ENCODE measurements at places on chromosomes 1 and 21. TPM values are rescaled to one million over a fixed set of nuclear protein-coding genes. Genes with fewer than 3 reads are reported as not detected.

CHIT1 gene
- total RNA-seq = not detected

TMCC2 gene
- total RNA-seq = 6.9 TPM

ZBTB8B gene
- total RNA-seq = not detected

TNFRSF9 gene
- total RNA-seq = under 0.01 TPM

MCOLN3 gene
- total RNA-seq = 2.5 TPM

AADACL3 gene
- total RNA-seq = not detected

FCRL4 gene
- total RNA-seq = not detected

NKAIN1 gene
- under 0.01 TPM for total RNA-seq

C1orf210 gene
- not detected for total RNA-seq

PGLYRP3 gene
- total RNA-seq = not detected

PTAFR gene
- under 0.01 TPM for total RNA-seq

VTCN1 gene
- under 0.01 TPM for total RNA-seq

DNA sequence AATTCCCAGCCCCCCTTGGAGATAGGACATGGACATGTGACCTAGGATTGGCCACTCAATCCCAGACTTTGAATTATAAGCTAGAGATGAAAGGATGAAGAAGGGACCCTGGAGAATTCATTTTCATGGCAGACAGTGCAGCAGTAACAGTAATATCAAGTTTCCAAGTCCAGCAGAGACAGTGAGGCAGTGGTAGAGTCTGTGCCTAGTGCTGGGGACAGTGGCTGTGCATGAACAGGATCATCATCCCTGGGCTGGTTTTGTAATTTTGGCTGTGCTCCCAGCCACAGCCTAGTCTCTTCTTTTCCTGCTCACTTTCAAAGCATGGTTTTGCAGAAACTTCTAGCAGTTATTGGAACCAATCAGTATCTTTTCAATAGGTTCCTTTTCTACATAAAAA, 29.6 kb upstream of the CD84 start:
- no peaks in the 10 kb centered on the region for H3K4me1 ChIP-seq
- no peak overlapping the region for H3K4me3 ChIP-seq
- H3K27ac ChIP-seq = no peak overlapping the region

- peak; percentile 55 for DNase-seq
- H3K4me1 ChIP-seq = no peaks in the 10 kb centered on the region
- no peak overlapping the region for H3K4me3 ChIP-seq
- H3K36me3 ChIP-seq = no peaks in the 10 kb centered on the region
- no peak overlapping the region for H3K27ac ChIP-seq
- H3K27me3 ChIP-seq = no peaks in the 10 kb centered on the region
These were observed 41.0 kb upstream of the USP25 start for GRCh38 chr21:15688809-15689208.

- peaks cover 44% of the 10 kb centered on the region for H3K27me3 ChIP-seq
- no peak overlapping the region for H3K27ac ChIP-seq
- peaks cover 3% of the 10 kb centered on the region for H3K4me1 ChIP-seq
- H3K36me3 ChIP-seq = no peaks in the 10 kb centered on the region
- peak overlapping the region; percentile 79 for H3K4me3 ChIP-seq
- peak; percentile 93 for DNase-seq
These were observed 1.2 kb downstream of the PIK3C2B start for GRCh38 chr1:204493145-204493983.

DNA sequence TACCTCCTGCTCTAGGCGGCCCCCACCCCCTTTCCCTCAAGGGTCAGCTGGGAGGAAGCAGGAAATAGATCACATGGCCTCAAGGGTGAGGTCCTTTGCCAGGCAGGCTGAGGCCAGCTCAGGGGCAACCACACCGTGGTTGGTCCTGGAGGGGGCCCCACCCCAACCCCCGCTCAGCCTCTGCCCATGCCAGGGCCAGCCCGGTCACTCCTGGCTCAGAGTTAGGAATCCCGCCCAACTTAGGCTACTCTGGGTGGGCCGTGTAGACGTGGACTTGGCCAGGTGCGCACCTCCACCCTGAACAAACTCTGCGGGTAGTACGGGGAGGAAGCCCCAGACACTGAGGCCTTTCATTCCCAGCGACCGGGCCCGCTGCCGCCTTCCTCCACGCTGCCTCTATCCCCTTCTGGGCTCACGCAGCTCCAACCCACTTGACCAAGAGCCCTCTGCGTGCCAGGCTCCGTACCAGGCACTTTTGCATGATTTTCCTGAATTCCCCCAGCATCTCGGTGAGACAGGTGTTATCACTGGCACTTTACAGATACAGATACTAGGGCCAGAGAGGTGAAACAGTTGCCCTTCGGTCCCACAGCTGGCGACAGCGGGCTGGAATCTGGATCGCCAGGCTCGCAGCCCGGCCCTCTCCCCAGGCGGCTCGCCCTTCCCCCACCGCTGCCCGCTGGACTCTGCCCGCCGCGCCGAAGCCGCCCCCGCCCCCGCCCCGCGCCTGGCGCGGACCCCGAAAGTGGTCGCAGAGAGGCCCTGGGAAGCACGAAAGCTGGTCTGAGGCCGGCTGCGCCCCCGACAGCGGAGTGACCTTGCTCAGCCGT, 769 bp downstream of the GALE start:
- H3K4me1 ChIP-seq = peaks cover 8% of the 10 kb centered on the region
- peak overlapping the region; percentile 63 for H3K27ac ChIP-seq
- peaks cover 14% of the 10 kb centered on the region for H3K36me3 ChIP-seq
- H3K27me3 ChIP-seq = no peaks in the 10 kb centered on the region
- peak overlapping the region; percentile 89 for H3K4me3 ChIP-seq
- DNase-seq = peak; percentile 83

- no peak overlapping the region for H3K4me3 ChIP-seq
- no peak for DNase-seq
- no peaks in the 10 kb centered on the region for H3K27me3 ChIP-seq
- H3K27ac ChIP-seq = no peak overlapping the region
These were observed 112.3 kb upstream of the TSPAN2 start for GRCh38 chr1:115201598-115201997.

DNA sequence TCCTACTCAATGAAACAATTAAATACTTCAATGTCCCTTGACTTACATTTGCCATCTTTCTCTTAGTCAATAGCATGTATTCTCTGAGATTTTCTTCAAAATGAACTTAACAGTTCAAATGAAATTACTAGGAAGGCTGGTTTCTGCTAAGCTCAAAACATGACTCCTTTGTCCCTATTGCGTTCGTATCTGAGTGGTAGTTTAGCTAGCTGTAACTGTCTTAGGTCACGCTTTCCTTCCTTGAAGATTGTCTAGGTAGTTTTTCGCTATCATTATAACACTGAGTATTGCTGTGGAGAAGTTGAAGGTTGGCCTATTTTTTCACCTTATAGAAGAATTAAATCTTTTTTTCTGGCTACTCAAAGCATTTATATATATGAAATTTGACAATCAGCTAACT, 1535.2 kb downstream of the PLA2G4A start:
- H3K4me1 ChIP-seq = no peaks in the 10 kb centered on the region
- DNase-seq = no peak
- no peaks in the 10 kb centered on the region for H3K27me3 ChIP-seq
- no peaks in the 10 kb centered on the region for H3K36me3 ChIP-seq
- H3K27ac ChIP-seq = no peak overlapping the region

- H3K27me3 ChIP-seq = no peaks in the 10 kb centered on the region
- no peak for DNase-seq
- H3K27ac ChIP-seq = no peak overlapping the region
- H3K4me1 ChIP-seq = no peaks in the 10 kb centered on the region
- H3K36me3 ChIP-seq = no peaks in the 10 kb centered on the region
These were observed 138.1 kb upstream of the KIF26B start for GRCh38 chr1:245016700-245017099.

- H3K27me3 ChIP-seq = no peaks in the 10 kb centered on the region
- peaks cover 22% of the 10 kb centered on the region for H3K4me1 ChIP-seq
- H3K4me3 ChIP-seq = no peak overlapping the region
- no peak for DNase-seq
These were observed 39.5 kb downstream of the TMEM51 start for GRCh38 chr1:15192916-15193550.

DNA sequence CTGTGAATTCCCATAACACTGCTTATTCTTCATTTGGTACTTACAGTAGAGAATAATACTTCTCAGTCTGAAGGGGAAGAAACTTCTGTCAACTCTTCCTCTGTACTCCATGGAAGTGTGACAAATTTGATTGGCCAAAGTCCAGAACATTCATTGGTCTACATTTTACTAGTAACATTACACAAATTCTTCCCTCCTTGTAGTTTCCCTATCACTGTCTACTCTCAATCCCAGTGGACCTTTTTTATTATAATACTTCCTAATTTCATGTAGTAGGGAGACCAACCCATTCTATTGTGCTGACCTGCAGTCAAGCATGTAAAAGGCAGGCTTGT, 74.7 kb downstream of the ALG6 start:
- no peak for DNase-seq
- no peak overlapping the region for H3K27ac ChIP-seq
- no peaks in the 10 kb centered on the region for H3K4me1 ChIP-seq
- H3K27me3 ChIP-seq = no peaks in the 10 kb centered on the region
- no peak overlapping the region for H3K4me3 ChIP-seq

DNA sequence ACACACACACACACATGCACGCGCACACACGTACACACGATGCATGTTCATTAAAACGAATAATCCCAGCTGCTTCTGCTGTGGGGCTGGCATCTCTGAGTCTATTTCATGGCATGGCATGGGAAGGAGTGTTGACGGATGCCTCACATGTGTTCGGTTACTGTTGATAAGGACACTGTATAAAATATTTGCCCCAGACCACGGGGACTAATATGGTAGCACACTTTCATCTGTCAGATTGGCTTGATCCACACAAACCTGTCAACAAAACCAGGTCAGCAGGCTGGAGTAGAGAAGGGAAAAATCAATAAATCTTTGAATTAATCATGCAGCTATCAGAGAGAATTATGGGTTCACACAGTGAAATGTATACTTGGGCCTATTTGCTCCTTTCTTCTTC, 171.9 kb downstream of the DSCAM start:
- H3K36me3 ChIP-seq = no peaks in the 10 kb centered on the region
- DNase-seq = no peak
- no peak overlapping the region for H3K4me3 ChIP-seq
- no peaks in the 10 kb centered on the region for H3K27me3 ChIP-seq

DNA sequence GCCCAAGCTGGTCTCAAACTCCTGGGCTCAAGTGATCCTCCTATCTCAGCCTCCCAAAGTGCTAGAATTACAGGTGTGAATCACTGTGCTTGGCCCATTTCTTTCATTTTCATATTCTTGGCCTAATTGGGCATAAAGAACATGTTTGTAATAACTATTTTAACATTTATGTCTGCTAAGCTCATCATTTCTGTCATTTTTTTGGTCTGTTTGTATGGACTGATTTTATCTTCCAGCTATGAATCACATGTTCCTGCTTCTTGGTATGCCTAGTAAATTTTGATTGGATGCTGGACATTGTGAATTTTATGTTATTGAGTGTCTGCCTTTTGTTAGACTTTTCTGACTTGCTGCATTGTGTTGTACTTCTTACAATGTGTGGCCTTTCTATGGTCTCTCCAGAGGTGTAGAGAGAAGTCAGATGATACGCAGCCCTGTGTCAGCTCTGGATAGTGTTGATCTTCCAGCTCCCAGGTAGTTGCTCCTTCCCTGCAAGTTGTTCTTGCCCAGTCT, 39.0 kb upstream of the PPM1J start:
- no peaks in the 10 kb centered on the region for H3K4me1 ChIP-seq
- H3K27ac ChIP-seq = no peak overlapping the region
- no peak overlapping the region for H3K4me3 ChIP-seq
- H3K27me3 ChIP-seq = peaks cover 4% of the 10 kb centered on the region
- DNase-seq = no peak

- H3K27ac ChIP-seq = no peak overlapping the region
- H3K36me3 ChIP-seq = no peaks in the 10 kb centered on the region
- no peaks in the 10 kb centered on the region for H3K4me1 ChIP-seq
These were observed 75.5 kb upstream of the ATP5PO start for GRCh38 chr21:33991133-33991532.

GRCh38 chr21:29462479-29462878, 163.8 kb downstream of the BACH1 start:
- no peak for DNase-seq
- H3K27me3 ChIP-seq = no peaks in the 10 kb centered on the region
- no peak overlapping the region for H3K27ac ChIP-seq
- no peak overlapping the region for H3K4me3 ChIP-seq

DNA sequence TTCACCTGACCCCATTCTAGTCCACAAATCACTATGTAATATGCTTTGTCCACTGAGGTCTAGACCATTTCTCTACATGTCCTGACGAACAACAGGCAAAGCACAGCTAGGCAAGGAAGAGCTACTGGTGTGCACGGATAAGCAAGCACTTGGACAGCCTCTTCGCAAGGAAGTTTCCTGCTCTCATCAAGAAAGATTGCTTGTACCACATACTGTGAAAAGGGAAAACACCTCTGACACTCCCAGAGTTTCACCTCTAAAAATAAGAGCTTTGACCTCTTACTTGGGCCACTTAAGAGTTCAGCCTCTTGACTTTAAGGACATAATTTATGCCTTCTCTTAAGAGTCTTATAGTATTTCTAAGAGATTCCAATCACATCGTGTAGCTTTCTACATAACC, 36.0 kb upstream of the LPAR3 start:
- no peak overlapping the region for H3K27ac ChIP-seq
- no peak overlapping the region for H3K4me3 ChIP-seq
- H3K27me3 ChIP-seq = no peaks in the 10 kb centered on the region

- DNase-seq = peak; percentile 6
- no peak overlapping the region for H3K4me3 ChIP-seq
- no peaks in the 10 kb centered on the region for H3K27me3 ChIP-seq
- no peaks in the 10 kb centered on the region for H3K4me1 ChIP-seq
- H3K27ac ChIP-seq = no peak overlapping the region
These were observed 169.6 kb upstream of the LHX8 start for GRCh38 chr1:74964508-74965102.

DNA sequence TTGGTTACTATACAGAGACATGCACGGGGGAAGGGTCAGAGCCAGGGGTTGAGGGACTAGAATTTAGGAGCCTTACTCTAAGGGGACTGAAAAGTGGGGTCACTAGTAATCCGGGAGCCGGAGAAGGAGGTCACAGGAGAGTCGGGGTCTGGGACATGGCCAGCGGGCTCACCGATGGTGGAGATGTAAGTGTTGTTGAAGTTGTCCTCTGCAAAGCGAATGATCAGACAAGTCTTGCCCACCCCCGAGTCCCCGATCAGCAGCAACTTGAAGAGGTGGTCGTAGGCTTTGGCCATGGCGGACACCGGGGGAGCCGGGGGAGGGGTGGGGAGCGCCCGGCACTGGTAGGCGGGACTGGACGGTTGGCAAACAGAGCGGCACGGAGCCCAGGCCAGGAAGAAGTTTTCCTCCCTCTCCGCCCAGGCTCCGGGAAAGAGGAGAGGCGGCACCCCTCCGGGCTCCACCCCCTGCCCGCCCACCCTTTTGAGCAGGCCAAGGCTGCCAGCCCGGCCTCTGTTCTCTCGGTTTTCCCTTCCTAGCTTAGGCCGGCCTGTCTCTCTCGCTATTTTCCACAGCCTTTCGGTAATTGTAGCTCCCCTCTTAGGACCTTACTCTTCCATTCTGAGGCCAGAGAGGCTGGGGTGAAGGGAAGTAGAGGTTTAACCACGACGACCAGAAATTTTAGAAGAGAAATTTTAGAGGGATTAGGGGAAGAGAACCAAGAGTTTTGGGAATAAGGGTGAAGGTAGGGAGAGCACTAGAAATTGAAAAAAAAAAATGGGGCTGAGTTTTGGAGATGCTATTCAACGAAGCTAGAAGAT, at the start of gene RAB13:
RAB13 (minus strand) TSS at position 399 of the 821 bp plus-strand sequence; CDS start at position 296, 103 bp downstream.
- H3K4me1 ChIP-seq = peaks cover 3% of the 10 kb centered on the region
- peak; percentile 86 for DNase-seq
- no peaks in the 10 kb centered on the region for H3K27me3 ChIP-seq
- H3K4me3 ChIP-seq = peak within 1 kb of the TSS; percentile 71
- peak within 1 kb of the TSS; percentile 68 for H3K27ac ChIP-seq
- H3K36me3 ChIP-seq = peaks cover 6% of the 10 kb centered on the region
